BJ (cell line): ENCODE measurements at places on chromosomes 11 and 22. TPM values are rescaled to one million over a fixed set of nuclear protein-coding genes. Genes with fewer than 3 reads are reported as not detected.

ARHGAP20 gene
- polyA plus RNA-seq = 2.5 TPM in 2 replicates

ASCL2 gene
- not detected in 2 replicates for polyA plus RNA-seq

DNA sequence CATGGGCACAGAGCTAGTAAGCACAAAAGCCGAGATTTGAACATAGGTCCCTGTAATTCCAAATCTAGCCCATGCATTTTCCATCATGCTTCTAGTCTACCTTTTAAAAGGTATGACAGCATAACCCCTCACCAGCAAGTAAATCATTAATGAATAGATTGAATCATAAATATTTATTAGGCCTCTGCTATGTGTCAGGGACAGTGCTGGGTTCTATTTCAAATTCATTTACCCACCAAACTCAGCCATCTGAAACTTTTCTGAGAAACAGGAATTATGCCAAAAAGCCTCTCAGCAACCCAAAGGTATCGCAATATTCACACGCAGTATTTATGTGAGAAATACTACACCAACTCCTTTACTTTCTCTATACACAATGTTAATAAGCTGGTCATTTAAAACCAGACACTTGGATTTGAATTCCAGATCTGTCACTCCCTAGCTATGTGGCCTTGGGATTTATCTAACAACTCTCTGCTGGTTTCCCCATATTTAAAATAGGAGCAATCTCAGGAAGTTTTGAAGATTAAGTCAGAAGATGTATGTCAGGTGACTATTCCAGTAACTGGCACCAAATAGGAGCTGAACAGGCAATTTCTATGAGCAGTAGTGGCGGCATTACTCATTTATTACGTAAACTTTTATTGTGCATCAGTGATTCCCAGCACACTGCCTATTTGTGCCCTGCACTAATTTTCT is 191.4 kb downstream of the TENM4 start:
- no peak for DNase-seq

- DNase-seq = no peak
These were observed 10.5 kb downstream of the TPST2 start for GRCh38 chr22:26579331-26579886.

- DNase-seq = no peak
These were observed 17.0 kb downstream of the MICAL2 start for GRCh38 chr11:12127206-12127898.
